ENCODE measurements at places on chromosomes 4 and X.
A peak's percentile ranks its signal among the peaks of the same experiment; 100 is the strongest.

DNA sequence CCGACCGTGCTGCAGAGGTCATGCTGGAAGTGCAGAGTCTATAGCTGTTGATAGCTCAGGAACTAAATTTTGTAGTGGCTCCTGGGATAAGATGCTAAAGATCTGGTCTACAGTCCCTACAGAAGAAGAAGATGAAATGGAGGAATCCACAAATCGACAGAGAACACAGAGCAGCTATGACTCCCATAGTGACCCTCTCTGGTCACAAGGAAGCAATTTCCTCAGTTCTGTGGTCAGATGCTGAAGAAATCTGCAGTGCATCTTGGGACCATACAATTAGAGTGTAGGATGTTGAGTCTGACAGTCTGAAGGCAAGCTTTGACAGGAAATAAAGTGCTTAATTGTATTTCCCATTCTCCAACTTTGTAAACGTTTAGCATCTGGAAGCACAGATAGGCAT is 8.8 kb downstream of the MANBA start:
- DNase-seq, result no peak

DNA sequence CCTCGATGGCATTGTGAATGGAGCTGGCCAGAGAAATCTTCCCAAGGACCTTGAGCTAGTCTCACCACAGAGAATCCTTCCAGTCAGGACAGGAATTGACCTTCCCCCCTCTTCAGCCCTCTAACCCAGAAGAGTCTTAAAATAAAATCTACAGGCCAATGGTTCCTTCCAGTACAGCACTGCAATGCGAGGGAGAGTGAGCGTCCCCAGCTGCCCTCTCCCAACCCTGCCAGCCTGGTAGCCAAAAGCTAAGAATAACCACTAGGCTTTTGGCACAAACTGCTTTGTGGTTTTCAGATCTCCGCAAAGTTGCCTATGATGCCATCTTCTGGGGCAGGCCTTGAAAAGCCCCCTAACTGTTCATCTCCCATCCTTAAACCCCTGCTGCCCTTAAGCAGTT is 175.1 kb downstream of the AR start:
- no peak for DNase-seq

- DNase-seq, result no peak
These were observed 16.3 kb downstream of the CD38 start for GRCh38 chr4:15794426-15794825.

- peak; percentile 13 for DNase-seq
These were observed 100.2 kb upstream of the MID1IP1 start for GRCh38 chrX:38701073-38701472.

GRCh38 chrX:148282504-148282903 is 217.9 kb upstream of the AFF2 start:
- DNase-seq, result no peak

DNA sequence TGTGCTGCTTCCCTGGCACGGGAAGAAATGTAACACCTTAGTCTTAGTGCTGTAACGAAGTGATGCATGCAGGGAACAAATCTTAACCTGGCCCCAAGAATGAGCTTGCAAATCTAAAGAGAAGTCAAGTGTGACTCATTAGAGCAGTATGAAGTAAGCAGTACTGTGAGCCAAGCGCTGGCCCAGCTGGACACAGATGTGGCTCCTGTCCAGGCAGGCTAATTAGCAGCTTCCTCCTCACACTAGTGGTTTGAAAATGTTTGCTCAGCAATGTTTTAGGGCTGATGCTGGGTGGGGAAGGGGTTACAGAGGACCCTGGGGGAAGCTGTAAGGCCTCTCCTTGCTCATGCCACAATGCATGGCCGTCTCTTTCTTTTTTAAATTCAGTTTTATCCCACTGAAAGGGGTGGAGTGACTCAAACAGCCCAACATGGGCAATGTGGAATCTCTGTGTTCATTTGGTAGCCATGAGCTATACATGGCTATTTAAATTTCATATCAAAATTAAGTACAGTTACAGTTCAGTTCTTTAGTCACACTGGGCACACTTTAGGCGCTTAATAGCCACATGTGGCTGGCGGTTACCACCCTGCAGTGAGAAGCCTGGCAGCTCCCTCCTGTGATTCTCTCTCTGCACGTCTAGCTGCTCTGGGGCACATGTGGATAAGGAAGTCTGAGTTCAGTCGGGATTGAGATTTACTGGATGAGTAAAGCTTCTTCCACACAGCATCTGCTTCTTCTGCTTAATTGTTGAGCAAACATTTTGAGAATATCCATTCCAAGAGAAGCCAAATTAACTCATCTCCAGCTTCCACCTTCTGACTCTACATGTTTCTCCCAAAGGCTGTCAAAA is 48.8 kb downstream of the MAP7D2 start:
- DNase-seq, result peak; percentile 83

GRCh38 chrX:131728295-131729145 is 184.6 kb downstream of the OR13H1 start:
- peak; percentile 65 for DNase-seq

GRCh38 chr4:48372272-48372671 is 30.9 kb downstream of the SLAIN2 start:
- no peak for DNase-seq

- DNase-seq, result peak; percentile 3
These were observed 1957.0 kb upstream of the AGA start for GRCh38 chr4:179399054-179399782.

DNA sequence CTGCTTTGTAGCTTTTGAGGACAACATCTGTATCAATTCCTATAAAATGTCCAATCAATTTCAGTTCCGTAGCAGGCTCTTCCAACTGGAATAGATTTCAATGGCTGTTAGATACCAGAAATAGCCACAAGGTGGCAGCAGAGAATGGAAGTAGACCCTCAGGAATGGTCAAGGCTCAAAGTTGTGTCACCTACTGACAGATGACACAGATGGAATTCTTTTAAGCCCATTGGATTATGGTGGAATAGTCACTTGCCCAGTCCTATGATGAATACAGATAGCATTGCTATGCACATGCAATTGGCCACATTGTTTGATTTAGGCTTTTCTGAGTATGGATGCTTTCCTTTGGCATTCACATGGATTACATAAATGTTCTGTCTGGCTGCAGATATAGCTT is 130.4 kb upstream of the RADX start:
- peak; percentile 28 for DNase-seq

GRCh38 chr4:98466868-98467599 is 191.4 kb downstream of the TSPAN5 start:
- DNase-seq, result no peak

All from fibroblast of lung (primary cell).